ENCODE measurements at places on chromosomes 5 and 9.

- no peak for DNase-seq
Observed at GRCh38 chr5:81778642-81779041, 27.7 kb upstream of the SSBP2 start.

DNA sequence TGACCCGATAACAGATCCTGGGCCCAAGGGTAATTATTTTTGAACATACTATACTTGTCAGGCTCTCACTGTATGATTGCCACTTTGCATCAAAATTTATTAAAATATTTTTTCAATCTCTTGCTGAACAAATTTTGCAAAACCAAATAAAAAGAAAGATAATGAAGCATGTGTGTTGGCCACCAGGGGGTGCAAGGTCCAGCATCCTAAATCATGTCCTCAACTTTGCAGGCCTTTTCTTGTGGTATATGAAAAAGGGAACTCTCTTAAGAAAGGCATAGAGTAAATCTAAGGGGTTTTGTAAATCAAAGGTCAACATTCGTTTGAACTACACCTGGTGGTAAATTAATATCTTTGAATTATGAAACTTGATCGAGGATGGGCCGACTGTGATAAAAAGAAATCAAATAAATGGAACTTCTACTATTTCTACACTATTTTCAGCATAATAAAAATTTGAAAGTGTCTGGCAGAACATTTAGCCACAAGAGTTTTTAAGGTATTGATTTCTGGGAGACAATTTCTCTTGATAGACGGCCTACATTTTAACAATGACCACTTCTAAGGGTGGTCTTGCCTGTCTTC, 676.5 kb downstream of the DMRTA1 start:
- DNase-seq: peak; percentile 16

DNA sequence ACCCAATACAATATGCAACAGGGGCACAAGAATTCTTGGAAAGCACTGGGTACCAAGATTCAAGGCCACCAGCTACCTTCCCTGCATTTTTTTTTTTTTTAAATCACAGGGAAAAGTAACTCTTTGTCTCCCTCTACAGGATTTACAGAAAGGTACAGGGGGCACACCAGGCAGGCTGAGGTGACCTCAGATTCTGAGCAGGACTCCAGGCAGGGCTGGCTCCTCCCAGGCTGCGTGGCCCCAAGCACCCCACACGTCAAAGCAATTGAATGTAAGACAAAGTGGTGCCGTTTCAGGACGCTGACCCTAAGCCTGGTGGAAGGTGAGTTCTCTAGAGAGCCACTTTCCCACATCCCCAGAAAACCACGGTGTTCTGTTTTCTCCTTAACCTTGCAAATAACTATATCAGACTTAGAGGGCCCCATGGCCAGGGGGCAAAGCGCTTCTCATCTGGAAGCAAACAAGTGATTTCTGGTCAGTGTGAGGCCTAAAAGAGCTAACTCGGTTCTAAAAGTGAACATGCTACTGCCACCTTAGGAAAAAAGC, 222.6 kb downstream of the ROR2 start:
- DNase-seq: peak; percentile 87

DNA sequence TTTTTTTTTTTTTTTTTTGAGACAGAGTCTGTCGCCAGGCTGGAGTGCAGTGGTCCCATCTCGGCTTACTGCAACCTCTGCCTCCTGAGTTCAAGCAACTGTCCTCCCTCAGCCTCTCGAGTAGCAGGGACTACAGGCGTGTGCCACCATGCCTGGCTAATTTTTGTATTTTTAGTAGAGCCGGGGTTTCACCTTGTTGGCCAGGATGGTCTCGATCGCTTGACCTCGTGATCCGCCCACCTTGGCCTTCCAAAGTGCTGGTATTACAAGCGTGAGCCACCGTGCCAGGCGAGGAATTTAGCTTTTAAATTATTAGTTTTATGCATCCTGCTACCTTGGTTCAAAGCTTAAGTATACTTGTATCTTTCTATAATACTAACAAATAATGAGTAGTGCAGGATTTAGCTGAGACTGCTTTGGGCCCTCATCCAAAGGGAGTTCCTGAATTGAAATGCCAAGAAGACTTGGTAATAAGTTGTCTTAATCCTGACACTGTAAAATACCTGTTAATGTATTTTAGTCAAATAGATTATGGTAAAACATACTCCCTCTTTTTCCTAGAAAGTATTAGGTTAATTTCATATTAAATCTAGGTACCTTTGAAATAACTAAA, 5.0 kb downstream of the CDC42SE2 start:
- DNase-seq: no peak

DNA sequence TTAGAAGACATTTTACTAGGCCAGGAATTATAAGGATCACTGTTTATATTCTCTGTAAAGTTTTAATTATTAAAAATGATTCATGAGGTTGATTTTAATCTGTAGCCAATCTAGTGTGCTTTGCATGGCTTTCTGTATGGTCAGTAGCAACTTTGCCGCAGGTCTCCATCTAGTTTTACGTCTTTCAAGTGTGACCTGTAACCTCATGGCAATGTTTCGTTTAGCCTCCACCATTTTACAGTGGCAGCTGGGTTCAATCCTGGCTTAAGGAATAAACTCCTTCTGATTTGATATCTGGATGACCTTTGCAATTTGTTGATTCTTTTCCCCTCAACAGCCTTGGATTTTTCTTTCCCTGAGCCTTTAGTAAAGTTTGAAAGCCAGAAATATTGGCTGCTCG, 434.5 kb upstream of the CDH9 start:
- no peak for DNase-seq

Measured in RWPE1 (cell line).